ENCODE measurements at places on chromosomes 6 and 20.

GRCh38 chr6:24385536-24386269, 17.0 kb upstream of the MRS2 start:
- DNase-seq = no peak

GRCh38 chr6:167103041-167103891, 19.6 kb upstream of the CCR6 start:
- no peak for DNase-seq

DNA sequence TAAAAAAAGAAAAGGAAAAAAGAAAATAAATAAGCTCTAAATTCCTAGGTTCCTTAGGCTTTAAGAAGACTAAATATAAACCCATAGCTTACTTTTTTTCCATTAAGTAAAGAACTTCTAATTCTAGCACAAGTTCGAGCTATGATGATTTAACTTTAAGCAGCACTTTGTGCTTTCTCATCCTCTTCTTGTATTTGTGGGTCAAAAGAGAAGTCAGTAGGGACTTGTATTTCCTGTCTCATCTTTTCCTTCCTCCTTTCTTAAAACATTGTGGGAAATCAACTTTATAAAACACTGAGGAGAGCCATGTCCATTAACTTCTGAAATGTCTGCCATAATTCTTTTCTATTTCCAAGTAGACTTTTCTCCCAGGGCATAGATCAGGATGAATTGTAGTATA, 637.7 kb upstream of the CITED2 start:
- DNase-seq = no peak

DNA sequence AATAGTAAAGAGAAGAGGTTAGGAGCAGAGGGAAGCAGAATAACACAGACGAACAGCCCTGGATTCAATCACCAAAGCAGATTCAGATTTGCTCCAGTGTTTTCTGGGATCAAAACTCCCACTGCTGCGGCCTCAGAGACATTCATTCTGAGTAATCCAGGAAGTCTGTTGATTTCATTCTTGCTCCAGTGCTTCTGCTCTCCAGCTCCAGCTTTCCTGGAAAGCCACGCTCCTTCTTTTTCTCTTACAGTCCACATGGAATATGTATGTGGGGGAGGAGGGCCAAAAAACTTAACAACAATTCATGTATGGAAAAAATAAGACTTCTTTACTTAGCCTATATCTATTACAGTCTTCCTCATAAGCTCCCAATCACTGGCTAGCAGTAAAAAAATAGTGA, 26.4 kb upstream of the UST start:
- no peak for DNase-seq

- DNase-seq = no peak
Measured at GRCh38 chr6:106692112-106692818, 62.9 kb downstream of the QRSL1 start.

DNA sequence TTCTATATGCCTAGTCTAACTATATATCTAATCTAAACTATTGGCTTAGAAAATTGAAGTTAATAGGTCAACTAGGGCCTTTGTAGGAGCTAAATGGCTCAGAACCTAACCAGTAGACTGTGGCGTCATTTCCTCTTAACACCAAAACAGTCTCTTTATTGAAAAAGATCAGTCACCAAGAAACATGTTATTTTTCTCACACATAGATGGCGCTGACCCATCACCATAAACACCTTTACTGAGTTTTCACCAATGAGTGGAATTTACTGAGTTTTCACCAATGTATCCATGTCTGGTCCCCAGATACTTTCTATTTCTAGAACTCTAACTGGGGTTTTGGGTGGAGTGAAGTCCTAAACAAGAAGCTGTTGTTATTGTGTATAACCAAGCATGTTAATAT, 636.0 kb downstream of the BCKDHB start:
- no peak for DNase-seq

- DNase-seq = no peak
Measured at GRCh38 chr20:13099676-13100075, 90.9 kb downstream of the SPTLC3 start.

- no peak for DNase-seq
Measured at GRCh38 chr6:77290798-77291197, 172.5 kb downstream of the HTR1B start.
